ENCODE measurements at places on chromosomes 3 and 15. TPM values are rescaled to one million over a fixed set of nuclear protein-coding genes. Genes with fewer than 3 reads are reported as not detected.

Gene SLC6A11
- total RNA-seq = 6.9 TPM

- no peak for DNase-seq
Measured at GRCh38 chr15:63378946-63379345, 2.7 kb downstream of the CA12 start.

DNA sequence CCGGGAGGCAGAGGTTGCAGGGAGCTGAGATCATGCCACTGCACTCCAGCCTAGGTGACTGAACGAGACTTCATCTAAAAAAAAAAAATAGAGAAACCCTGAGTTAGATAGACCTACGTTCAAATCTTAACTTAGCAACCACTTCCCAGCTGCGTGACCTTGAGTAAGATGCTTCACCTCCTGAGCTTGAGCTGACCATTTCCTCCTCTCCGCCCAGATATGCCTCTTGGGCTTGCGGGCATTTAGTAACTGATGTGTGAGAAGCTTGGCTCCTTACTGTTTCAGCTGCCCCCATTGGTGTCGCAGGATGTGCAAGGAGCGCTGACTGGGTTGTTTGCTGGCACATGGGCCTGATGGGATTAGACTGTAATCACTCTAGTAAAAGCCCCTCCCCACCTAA is 26.9 kb upstream of the ATG7 start:
- DNase-seq = no peak

Gene REC114
- total RNA-seq = not detected

Gene HEXA
- total RNA-seq = 176 TPM

DNA sequence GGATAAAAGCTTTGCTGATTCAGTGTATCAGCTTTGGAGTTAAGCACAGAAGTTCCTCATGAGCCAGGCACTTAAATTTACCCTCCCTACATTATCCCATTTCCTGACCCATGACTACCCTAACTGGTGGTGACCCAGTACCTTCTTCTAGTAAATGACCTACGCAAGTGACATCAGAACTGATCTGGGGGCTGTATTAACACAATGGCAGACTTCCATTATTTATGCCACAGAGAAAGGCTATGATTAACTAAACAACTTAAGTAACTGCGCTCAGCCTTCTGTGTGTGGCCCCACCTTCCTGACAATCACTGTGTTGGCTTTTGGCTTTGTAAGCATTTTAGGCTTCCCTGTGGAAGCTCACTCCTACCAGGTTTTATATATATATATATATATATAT is 1.9 kb downstream of the MB21D2 start:
- no peak for DNase-seq

DNA sequence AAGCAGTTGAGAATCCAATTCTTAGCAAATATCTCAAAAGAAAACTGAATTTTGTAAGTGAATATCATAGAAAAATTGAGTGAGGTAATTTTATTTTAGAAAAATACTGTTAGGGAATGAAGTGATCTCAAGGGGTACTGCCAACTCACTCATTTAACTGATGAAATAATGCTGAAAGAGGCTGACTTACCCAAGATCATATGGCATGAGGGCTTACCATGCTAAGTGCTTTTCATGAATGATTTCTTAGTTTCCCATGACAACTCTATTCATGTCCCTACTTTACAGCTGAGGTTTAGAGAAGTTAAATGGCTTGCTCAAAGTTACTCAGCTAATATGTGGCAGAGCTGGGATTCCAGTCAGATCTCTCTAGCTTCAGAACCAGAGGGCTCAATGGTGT is 30.6 kb downstream of the CCDC14 start:
- DNase-seq = no peak

GRCh38 chr3:46994801-46995731 is 15.6 kb downstream of the NBEAL2 start:
- no peak for DNase-seq

DNA sequence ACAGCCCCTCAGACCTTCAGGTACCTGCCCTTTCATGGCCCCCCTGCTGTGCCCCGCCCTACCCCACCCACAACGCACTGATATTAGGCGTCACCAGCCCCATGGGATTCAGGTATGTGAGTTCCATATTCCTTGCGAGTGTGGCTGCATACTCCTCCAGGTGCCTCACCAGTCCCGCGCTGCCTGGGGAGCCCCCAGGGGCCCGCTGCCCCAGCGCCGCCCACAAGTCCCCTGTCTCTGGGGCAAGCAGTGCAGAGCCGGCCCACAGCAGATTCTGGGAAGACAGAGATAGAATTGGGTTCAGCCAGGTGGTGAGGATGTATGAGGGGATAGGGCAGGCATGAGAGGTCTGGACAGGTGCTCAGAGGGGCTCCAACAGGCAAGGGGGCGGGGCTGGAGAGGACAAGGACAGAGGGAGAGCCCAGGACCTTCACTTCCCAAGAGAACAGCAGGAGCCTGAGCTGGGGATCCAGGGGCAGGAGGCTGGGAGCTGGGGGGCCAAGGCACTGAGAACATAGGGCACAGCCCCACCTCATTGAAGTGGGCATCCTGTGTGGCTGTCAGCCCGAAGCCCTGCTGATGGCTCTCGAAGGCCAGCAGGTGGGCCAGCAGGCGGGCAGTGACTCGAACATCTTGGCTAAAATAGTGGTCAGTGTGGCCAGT is 13.1 kb upstream of the SLC26A6 start:
- DNase-seq = no peak

Gene TNFAIP8L3
- 3.5 TPM for total RNA-seq

- DNase-seq = no peak
Measured at GRCh38 chr3:34972481-34972880, 666.8 kb upstream of the ARPP21 start.

- no peak for DNase-seq
Measured at GRCh38 chr3:195897081-195897852, 11.1 kb downstream of the TNK2 start.

GRCh38 chr3:179450261-179450701 is 989 bp downstream of the GNB4 start:
- no peak for DNase-seq

Gene ATP8B4
- total RNA-seq = 55.7 TPM

DNA sequence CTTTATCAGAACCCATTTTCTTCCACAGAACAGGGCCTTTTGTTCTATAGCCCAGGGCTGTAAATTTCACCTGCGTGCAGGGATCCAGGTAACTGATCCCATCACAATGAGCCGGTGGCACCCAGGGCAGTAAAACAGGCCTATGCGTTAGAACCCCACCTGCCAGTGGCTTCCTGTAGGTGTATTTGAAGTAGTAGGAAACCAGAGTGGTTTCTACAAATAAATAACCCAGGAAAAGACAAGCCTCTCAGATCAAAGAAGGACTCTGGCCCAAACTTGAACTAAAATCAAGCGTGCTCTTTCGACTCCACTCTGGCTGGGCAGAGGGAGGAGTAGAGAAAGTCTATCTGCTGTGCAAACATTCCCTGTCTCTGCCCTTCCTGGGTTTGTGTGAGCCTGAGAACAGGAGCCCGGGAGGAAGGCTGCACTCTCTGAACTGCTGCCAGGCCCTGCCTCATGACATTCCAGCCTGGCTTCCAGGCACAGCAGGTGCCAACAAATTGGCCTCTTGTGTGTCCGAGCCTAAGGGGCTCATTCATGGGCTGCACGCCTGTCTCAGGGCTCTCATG is 77.7 kb downstream of the CEMIP start:
- peak; percentile 74 for DNase-seq

Gene CD200R1L
- not detected for total RNA-seq

GRCh38 chr3:13714251-13714916 is 165.5 kb downstream of the FBLN2 start:
- peak; percentile 1 for DNase-seq

GRCh38 chr3:139906418-139906817 is 28.6 kb upstream of the CLSTN2 start:
- no peak for DNase-seq

GRCh38 chr15:50262533-50262932 is 3.0 kb downstream of the HDC start:
- DNase-seq = no peak

Gene MGLL
- 20.0 TPM for total RNA-seq

Gene TRIM69
- 12.0 TPM for total RNA-seq

Gene AQP9
- 0.17 TPM for total RNA-seq

Gene EFCC1
- total RNA-seq = 1.8 TPM

DNA sequence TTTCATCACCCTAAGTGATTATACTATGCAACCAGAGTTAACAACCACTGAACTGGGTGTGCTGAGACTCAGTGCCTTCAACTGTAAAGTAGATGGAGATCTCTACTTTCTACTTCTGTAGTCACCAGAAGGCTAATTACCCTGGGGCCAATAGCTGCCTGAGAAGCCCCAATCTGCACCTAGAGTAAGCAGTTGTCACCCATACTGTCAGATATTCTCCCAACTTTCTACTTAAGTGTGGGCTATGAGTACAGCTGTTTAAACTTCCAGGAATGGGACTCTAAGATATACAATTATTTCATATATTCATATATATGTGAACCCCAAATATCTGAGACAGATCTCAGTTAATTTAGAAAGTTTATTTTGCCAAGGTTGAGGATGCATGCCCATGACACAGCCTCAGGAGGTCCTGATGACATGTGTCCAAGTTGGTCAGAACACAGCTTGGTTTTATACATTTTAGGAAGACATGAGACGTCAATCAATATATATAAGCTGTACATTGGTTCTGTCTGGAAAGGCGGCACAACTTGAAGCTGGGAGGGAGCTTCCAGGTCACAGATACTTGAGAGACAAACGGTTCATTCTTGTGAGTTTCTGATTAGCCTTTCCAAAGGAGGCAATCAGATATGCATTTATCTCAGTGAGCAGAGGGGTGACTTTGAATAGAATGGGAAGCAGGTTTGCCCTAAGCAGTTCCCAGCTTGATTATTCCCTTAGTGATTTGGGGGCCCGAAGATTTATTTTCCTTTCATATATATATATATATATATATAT is 41.9 kb downstream of the CCNL1 start:
- DNase-seq = no peak

Gene ARGFX
- not detected for total RNA-seq

Gene HES1
- 174 TPM for total RNA-seq

GRCh38 chr3:150899141-150899540 is 6.1 kb downstream of the MINDY4B start:
- no peak for DNase-seq

DNA sequence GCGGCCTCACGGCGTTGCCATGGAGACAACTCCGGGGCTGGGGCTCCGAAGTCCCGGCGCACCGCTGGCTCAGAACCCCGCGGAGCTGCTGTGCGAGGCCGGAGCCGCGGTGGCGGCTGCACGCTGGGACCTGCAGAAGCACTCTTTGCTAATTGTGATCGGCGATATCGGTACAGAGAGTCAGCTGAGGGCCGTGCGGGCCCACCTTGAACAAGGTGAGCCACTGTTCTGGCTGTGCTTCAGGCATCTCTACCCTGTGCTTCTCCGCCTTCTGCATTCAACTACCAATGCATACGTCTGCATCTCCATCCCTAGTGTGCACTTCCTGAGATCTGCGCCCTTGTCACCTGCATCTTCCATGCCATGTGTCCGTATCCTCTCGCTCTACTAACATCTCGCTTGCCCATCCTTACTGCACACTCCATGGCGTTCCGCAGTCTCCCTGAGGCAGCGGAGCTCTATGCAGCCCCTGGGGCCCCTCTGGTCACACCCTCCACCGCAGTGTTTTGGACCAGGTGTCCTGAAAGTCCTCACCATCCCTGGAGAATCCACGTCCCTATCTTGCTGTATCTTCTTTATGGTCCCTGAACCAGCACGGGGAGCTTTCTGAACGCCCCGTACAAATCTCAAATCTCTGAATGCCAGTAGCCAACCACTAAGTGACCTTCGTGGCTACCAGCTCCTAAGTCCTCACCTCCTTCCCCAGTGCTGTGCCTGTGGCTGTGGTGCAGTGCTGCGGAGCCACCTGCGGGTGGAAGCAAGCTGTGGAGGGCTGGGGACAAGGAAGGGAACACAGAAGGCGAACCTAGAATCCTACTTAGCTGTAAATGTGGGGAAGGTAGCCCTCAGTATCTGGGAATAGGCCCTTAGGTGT is 6.2 kb upstream of the MAP1A start:
- DNase-seq = no peak

Gene GOLIM4
- 22.3 TPM for total RNA-seq

DNA sequence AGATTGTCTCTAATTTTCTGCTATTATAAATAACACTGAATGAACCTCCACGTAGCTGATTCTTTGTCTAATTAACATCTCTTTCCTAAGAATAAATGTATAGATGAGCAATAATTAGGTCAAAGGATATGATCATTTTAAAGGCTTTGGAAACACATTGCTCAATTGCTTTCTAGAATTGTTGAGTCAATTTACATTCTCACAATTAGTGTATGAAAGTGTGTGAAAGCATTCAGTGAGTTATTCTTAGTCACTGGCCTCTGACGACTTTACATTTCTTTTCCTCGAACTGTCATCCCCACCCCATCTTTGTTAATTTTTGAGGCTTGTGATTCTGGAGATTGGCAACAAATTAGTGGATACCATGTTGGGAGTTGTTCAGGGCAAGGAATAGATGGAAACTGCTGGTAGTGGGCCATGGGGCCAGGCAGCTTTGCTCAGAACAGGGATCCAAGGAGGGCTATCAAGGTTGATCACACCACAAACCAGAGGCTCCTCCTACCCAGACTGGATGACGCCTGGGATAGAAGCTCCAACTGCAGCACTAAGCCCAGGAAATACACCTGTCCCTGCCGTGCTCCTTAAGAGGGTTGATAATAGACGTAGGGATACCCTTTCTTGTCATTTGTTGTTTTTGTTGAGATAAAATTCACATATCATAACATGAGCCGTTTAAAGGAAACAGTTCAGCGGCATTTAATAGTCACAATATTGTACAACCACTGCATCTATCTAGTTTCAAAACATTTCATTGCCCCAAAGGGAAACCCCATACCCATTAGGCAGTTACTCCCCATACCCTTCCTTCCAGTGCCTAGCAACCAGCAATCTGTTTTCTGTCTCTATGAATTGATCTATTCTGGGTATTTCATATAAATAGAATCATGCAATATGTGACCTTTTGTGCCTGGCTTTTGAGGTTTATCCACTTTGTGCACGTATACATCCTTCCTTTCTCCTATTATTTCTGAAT is 27.9 kb downstream of the EIF1B start:
- DNase-seq = no peak

Gene CMTM8
- 28.8 TPM for total RNA-seq

Gene IL16
- total RNA-seq = 9.9 TPM

Gene ANKUB1
- not detected for total RNA-seq

Gene GATA2
- 181 TPM for total RNA-seq

Gene MYD88
- total RNA-seq = 30.8 TPM

GRCh38 chr15:36185438-36185837 is 394.0 kb upstream of the CDIN1 start:
- DNase-seq = no peak

- no peak for DNase-seq
Measured at GRCh38 chr15:59166601-59167265, 39.9 kb upstream of the LDHAL6B start.

Gene IL5RA
- 1.5 TPM for total RNA-seq

Gene MORF4L1
- 151 TPM for total RNA-seq

Data from prostate gland (tissue), 2 donors.